ENCODE measurements at places on chromosomes 7 and 10. TPM values are rescaled to one million over a fixed set of nuclear protein-coding genes. Genes with fewer than 3 reads are reported as not detected.

The MYL10 gene
- total RNA-seq: not detected

The SEC23IP gene
- total RNA-seq: 64.2 TPM

The CALY gene
- 3.6 TPM for total RNA-seq

The MET gene
- not detected for total RNA-seq

The ZNF365 gene
- total RNA-seq: 0.58 TPM

The ZSCAN25 gene
- total RNA-seq: 42.5 TPM

GRCh38 chr10:26491934-26492333 is 53.8 kb downstream of the APBB1IP start:
- DNase-seq: no peak
- no peaks in the 10 kb centered on the region for H3K27me3 ChIP-seq
- peaks cover 26% of the 10 kb centered on the region for H3K4me1 ChIP-seq
- H3K27ac ChIP-seq: no peak overlapping the region

GRCh38 chr10:69925111-69925510 is 123.4 kb downstream of the COL13A1 start:
- DNase-seq: no peak
- H3K27ac ChIP-seq: no peak overlapping the region
- H3K27me3 ChIP-seq: peaks cover 7% of the 10 kb centered on the region
- H3K36me3 ChIP-seq: no peaks in the 10 kb centered on the region
- no peaks in the 10 kb centered on the region for H3K4me1 ChIP-seq

DNA sequence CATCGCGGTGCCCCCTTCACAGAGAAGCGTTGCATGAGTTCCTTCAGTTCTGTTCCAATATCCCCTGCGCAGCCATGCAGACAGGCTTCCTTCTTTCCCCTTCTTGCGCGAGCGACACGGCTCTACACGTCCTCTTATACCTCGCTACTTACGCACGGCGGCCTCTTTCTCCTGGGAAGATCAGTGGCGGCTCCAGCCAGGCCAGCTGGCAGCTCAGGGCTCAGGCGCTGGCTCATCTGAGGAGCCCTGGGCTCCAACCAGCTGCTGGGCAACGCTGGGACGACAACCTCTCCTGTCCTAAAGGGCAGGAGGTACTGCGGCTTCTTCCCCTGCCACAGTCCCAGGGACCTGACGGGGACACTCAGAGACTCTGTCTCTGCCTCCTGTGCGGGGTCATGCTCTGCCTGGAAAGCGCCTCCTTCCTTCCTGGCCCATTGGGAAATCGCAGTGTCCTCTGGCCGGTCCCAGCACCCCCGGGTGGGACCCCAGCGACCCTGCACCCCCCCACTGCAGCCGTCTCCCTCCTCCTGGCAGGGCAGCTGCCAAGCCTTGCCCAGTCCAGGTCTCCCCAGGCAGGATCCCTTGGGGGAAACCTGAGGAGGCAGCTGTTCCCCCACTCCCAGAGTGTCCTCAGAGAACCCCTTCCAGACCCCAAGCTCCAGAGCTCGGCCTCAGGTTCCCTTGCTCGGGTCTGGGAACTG is 5.0 kb upstream of the FAM20C start:
- no peak for DNase-seq
- H3K4me1 ChIP-seq: peaks cover 3% of the 10 kb centered on the region
- H3K36me3 ChIP-seq: no peaks in the 10 kb centered on the region
- H3K27me3 ChIP-seq: peaks cover 18% of the 10 kb centered on the region

GRCh38 chr7:17589671-17590070 is 291.2 kb downstream of the AHR start:
- no peak overlapping the region for H3K27ac ChIP-seq
- peaks cover 2% of the 10 kb centered on the region for H3K27me3 ChIP-seq
- no peaks in the 10 kb centered on the region for H3K4me1 ChIP-seq
- DNase-seq: no peak
- no peaks in the 10 kb centered on the region for H3K36me3 ChIP-seq

GRCh38 chr10:34547291-34547690 is 267.8 kb downstream of the PARD3 start:
- H3K4me3 ChIP-seq: no peak overlapping the region
- H3K36me3 ChIP-seq: no peaks in the 10 kb centered on the region
- H3K4me1 ChIP-seq: no peaks in the 10 kb centered on the region
- no peak for DNase-seq
- H3K27me3 ChIP-seq: peaks cover 4% of the 10 kb centered on the region
- H3K27ac ChIP-seq: no peak overlapping the region

DNA sequence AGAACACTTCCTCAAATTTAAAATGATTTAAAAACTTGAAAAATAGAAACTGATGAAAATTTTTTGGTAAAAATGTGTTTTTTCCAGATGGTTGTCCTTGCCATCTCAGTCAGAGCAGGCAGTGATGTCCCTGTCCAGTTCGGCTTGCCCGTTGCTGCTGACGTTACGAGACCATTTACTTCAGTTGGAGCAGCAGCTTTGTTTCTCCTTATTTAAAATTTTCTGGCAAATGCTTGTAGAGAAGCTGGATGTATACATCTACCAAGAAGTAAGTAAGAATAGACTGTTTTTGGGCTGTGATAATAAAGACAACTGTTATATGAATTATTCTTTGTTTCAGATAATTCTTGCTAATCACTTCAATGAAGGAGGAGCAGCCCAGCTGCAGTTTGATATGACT is 16.1 kb downstream of the EFCAB10 start:
- DNase-seq: no peak
- H3K4me3 ChIP-seq: no peak overlapping the region
- peaks cover 35% of the 10 kb centered on the region for H3K36me3 ChIP-seq
- H3K4me1 ChIP-seq: no peaks in the 10 kb centered on the region
- no peak overlapping the region for H3K27ac ChIP-seq

- H3K4me3 ChIP-seq: no peak overlapping the region
- H3K27ac ChIP-seq: no peak overlapping the region
These were observed 131.9 kb downstream of the C10orf90 start for GRCh38 chr10:126538439-126539135.

DNA sequence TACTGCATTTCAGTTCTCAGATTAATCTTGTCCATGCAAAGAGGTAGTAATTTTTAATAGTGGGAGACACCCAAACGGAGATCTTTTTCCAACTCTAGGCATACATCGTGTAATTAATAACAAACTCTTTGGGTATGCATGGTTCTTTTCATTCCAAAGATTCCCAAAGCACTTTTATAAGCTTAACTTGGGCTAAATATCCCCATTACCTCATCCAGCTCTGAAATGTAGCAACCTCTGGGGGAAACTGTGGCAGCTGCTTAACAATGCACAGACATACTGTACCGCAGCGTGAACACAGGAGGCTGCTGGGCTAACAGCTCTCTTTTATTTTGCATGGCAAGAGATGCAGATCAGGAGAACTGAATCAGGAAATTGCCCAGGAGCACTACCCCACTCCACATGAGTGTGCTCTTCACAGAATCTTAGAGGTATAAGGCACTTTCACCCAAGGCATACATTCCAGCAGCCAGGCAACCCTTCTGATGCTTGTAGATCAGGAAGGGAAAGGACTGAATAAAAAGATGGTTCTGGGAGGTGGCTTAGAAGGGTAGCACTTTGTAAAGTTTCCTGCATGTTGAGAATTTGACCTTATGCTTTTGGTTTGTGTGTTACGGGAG is 114.4 kb upstream of the GLI3 start:
- no peak for DNase-seq
- no peak overlapping the region for H3K4me3 ChIP-seq
- no peak overlapping the region for H3K27ac ChIP-seq
- H3K27me3 ChIP-seq: no peaks in the 10 kb centered on the region
- no peaks in the 10 kb centered on the region for H3K4me1 ChIP-seq

DNA sequence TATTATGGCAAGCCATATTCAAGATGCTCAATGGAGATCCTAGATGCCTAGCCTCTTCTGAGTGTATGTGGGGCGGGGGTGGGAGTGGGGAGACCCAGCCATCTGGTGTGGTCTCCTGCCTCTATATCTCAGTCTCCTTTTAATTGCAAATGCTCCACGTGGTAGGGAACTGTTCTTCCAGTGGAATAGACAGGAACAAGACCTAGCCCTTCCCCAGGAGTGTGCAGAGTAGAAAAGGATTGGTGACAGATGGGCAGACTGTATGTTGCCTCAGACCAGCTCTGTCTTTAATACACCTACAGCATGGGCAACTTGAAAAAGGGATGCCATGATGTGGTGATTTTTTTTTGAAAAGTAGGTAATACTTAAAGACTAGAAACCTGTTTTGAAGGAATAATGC is 12.6 kb downstream of the CYP3A5 start:
- peaks cover 38% of the 10 kb centered on the region for H3K36me3 ChIP-seq
- H3K27ac ChIP-seq: no peak overlapping the region
- H3K4me3 ChIP-seq: no peak overlapping the region
- no peaks in the 10 kb centered on the region for H3K27me3 ChIP-seq

DNA sequence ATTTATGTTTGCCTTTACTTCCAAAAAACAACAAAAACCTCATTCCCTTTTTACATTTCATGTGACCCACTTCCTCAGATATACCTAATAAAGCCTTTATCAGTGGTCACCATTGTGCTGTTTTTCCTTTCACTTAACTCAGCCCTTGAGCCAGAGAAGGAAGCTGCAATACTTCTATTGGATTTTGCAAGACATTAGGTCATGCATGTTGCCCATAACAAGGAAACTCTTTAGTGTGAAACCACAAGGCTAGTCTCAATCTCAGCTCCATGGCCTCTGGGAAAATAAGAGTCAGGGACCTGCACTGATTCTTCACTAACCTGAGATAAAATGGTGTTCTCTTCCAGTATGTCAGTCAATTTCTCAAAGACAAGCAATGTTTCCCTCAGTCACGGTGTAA is 27.8 kb downstream of the STEAP4 start:
- no peak overlapping the region for H3K27ac ChIP-seq
- H3K36me3 ChIP-seq: no peaks in the 10 kb centered on the region
- peaks cover 4% of the 10 kb centered on the region for H3K27me3 ChIP-seq
- no peak for DNase-seq

GRCh38 chr10:60167050-60167449 is 222.6 kb downstream of the ANK3 start:
- H3K36me3 ChIP-seq: no peaks in the 10 kb centered on the region
- H3K4me1 ChIP-seq: no peaks in the 10 kb centered on the region
- no peak overlapping the region for H3K27ac ChIP-seq
- no peak overlapping the region for H3K4me3 ChIP-seq
- H3K27me3 ChIP-seq: no peaks in the 10 kb centered on the region

Data from activated naive CD8-positive, alpha-beta T cell treated with anti-CD3 and anti-CD28 coated beads, Interleukin-2, amount 10 ng/mL, durations not matched to agents 7 days and 5 days (primary cell).